Esophagus squamous epithelium (tissue), 5 donors: ENCODE measurements at places on chromosomes 12 and 14.

- no peak for DNase-seq
Measured at GRCh38 chr12:130702966-130703732, 12.9 kb downstream of the RIMBP2 start.

DNA sequence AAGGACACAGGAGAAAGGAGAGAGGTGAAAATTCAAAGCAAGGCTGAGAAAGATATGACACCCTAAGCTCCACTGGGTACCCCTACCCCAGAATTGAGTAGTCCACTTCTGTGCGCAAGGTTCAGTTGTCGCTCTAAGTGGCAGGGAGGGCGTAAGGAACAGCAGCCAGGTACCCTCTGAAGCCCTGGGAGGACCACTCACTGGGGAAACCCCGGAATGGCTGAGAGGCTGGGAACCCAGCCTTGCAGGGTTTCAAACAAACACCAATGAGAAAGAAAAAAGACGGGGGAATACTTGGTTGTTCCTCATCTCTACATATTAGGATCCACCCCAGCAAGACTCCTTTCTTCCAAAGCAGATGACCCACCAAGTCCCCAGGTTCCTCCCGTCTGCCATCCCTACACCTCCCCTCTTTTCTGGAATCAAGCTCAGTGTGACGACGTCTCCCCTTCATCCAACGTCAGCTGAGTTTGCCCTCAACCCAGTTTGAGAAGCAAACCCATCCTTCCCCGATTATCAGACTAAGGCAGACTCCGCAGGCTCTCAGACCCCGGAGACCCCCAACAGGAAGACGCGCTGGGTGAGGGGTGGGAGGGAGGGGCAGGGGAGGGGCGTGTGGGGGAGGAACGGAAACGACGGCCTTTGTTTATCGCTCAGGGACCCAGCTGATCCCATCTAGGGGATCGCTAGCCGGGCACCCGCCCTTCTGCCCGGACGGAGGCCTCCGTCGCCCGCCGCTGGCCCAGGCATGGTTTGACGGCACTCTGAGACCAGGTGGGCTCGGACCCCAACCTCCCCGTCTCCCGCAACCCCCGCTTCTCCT is 795 bp downstream of the LMBR1L start:
- DNase-seq, result no peak

- no peak for DNase-seq
Measured at GRCh38 chr12:7131502-7131866, 1.3 kb downstream of the CLSTN3 start.

GRCh38 chr12:92292016-92292415 is 146.4 kb upstream of the BTG1 start:
- no peak for DNase-seq

GRCh38 chr12:51643951-51644350 is 52.9 kb downstream of the SCN8A start:
- DNase-seq, result no peak

GRCh38 chr14:105748204-105748578 is 221.8 kb downstream of the TMEM121 start:
- no peak for DNase-seq

DNA sequence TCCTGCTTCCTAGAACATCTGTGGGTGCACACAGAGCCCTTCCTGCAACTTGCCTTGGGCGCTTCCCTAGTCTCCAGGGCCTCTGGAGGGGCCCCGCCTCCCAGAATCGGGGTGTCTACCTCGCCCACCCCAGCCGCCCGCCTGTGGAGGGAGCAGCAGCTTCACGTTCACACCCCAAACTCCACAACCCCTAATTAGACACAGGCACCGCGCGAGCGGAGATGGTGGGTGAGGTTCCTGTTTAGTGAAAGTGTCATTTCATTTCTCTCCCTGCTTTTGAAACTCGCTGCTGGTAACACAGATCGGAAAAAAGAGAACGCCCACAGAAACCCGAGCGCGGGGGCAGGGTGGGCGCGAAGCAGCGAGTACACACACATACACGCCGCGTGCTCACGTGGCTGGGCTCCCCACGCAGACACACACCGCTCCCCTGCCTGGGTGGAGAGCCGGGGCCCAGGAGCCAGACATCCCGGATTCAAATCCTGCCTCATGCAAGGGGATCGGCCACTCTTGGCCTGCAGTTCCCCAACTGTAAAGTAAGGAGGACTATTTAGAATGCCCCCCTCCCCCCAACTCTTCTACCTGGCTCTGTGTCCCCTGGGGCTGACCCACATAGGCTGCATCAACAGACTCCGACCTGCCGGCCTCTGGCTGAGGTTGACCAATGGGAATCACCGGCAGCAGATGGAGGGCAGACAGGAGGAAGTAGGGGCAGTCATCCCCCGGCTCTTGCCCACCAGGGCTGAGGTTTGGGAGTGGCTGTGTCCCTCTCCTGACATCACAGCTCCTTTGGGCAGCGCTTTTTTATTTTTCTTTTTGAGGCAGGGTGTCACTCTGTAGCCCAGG is 79.2 kb upstream of the NCOR2 start:
- DNase-seq, result no peak

GRCh38 chr12:128755566-128755965 is 68.2 kb downstream of the SLC15A4 start:
- DNase-seq, result no peak

DNA sequence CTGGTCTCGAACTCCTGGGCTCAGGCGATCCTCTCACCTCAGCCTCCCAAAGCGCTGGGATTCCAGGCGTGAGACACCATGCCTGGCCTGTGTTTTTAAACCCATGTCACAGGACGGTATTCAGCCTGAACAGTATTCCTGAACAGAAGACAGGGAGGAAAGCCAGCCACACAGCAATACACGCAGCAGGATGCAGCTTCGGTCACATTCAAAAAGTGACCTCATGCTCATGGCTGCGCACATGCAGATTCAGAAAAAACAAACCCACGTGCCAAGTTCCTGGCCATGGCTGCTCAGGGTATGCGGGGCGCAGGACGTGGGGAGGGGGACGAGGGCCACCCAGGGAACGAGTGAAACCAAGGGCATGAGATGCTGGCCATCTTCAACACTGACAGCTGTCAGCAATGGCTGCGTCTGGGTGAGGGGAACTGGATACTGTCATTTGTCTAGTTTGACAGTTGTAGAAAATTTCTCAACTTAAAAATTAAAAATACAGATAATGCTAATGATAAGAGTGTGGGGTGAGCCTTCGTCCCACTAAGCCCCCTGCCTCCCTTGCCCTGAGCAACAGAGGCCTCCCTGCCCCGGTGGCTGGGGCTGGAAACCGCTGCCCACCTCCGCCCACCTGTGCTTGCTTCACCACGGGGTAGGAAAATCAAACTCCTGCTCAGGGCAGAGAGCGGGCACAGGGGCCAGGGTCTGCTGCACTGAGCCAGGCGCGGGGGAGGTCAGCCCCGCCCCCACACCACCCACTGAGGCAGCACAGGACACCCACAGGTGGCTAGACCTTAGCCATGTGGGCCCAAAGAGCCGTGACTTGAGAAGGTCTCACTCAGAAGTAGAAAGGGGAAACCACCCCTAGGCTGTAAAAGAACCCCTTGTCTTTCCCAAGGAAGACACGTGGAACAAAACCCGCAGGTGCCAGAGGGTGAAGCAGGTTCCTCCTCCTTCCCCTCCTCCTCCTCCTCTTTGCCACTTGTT is 84.2 kb downstream of the SCARB1 start:
- DNase-seq, result no peak

GRCh38 chr12:114284041-114284440 is 121.9 kb downstream of the TBX5 start:
- DNase-seq, result no peak

DNA sequence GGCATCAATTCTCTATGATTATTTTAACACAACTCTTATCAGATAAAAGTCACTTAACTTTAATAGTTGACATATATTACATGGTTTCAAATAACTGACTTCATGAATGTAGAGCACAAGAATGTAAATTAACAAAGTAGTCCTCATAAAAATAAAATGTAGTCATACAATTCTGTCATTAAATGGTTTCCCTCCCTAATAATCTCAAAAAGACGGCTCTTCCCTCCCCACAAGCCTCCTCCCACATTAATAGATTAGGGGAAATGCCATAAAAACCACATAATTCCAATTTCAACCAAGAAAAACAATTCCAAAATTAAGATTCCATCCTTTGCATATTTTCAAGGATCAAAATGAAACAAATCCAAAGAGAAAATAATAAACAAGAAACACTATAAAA is 36.7 kb downstream of the SPTLC2 start:
- DNase-seq, result no peak

DNA sequence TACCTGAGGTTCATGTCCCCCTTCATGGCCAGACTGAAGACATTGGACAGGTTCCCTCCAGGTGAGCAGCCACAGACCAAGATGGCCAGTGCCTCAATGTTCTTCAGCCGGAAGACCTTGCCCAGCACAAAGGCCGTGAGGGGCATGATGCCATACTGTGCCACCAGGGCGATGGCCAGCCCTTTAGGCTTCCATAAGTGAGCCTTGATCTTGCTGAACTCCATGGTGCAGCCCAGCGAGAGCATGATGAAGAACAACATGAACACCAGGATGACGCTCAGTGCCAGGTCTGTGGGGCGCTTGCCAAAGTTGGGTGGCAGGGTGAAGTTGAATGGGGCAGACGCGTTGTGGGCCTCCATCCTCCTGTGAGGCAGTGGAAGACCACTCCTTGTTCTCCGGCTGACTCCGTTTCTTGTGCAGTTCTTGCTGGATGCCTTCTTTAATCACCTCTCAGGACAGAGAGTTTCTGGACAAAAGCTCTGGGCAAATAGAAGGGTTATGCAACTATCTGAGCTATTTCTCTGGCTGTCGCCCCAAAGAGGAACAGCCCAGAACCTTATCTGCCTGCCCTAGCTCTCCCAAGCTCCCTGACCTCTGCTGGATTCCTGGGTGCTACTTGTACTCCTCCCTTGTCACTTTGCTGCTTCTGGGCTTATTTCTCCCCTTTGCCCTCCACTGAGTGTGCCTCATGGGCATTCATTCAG is at the start of gene SLC10A1:
Gene SLC10A1 (minus strand): TSS at position 445 of the 704 bp plus-strand sequence. CDS start 86 bp downstream, at position 359.
- DNase-seq, result no peak
